ENCODE measurements at places on chromosomes 7 and 10.

- DNase-seq: no peak
These were observed 731.5 kb upstream of the C7orf33 start for GRCh38 chr7:147859033-147859432.

GRCh38 chr7:92767437-92767836 is 68.9 kb downstream of the CDK6 start:
- DNase-seq: no peak

DNA sequence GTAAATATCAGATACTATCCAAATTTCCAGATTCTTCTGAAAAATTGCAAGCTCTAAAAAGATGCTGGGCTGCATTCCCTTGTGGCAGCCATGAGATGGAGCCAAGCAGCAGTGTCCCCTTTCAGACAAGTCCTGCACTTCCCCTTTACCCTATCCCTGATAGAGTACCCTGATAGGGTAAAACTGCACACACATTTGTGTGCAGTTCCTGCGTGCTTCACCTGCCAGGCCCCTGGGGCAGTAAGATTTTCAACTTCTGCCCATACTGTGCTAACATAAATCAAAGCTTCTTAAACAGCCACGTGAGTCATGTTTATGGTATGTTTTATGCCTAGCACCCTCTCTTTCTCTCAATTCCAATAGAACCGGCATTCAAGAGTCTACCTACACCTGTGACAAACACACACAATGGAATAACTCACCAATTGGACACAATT is 52.2 kb downstream of the IFIT5 start:
- DNase-seq: no peak

DNA sequence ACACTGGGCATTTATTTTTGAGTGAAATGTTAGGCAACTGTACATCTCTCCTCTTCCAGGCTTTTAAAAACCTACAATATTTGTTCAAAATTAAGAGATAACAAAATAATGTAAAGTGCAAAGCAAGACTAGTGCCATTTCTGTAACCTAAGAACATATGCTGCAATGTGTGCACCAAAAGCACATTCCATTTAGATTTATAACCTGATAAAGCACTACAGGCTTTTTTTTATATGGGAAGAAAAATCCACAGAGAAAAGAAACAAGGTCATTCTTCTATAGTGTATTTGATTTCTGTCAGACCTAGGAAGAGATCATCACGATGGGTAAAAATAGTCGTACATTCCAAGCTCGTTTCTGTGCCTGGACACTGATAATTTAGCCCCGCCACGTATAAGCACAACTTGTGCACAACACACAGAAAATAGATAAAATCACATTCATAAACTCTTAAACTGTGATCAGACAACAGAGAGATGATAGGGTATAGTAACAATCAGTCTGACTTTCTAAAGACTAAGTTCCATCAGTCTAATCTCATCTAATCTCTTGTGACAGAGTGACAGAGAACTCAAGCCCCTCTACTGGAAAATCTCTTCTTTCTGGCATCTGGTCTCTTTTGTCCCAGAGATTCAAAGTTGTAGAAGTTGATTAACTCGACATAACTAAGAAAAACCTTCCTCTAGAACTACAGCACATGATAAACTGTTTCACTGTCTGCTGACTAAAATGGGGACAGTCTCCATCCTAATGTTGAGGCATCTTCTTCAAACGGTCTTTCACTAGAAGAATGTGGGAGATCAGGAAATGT is 6.7 kb downstream of the LAMB1 start:
- no peak for DNase-seq

DNA sequence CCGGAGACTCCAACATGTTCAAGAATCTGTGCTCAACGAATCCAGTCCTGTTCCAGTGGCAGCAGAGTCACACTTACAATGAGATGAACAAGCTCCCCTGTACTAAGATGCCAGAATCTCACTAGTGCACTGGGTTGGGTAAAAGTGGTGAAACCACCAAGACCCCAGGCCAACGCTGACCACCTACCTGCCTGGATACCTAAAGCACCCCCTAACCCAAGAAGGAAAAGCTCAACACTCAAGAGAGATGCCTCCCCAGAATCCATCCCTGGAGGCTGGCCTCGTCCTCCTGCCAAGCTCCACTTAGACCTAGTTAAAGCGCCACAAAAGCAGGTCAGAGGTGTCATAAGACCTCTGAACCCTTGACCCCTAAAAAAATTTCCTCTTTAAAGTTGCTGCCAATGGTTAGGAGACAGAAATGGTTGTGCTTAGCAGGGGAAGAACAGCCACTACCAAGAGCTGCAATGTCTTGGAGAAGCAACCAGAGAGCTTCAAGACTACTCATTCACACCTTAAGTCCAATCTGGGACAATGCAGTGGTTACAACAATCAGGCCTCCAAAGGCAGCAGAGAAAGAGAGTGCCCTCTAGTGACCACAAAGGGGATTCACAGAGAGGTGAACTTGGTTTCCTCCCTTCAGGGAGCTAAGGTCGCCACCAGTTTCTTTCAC is 94.6 kb upstream of the MACROH2A2 start:
- peak; percentile 12 for DNase-seq

- no peak for DNase-seq
These were observed 137.3 kb downstream of the AGMO start for GRCh38 chr7:15424468-15424867.

- DNase-seq: peak; percentile 71
These were observed 18.5 kb downstream of the BICC1 start for GRCh38 chr10:58531084-58531695.

GRCh38 chr10:46284286-46285229 is 2.2 kb upstream of the ANTXRL start:
- DNase-seq: peak; percentile 60
